Testis (tissue), 5 donors: ENCODE measurements at places on chromosomes 12 and 14. TPM values are rescaled to one million over a fixed set of nuclear protein-coding genes. Genes with fewer than 3 reads are reported as not detected.

DNA sequence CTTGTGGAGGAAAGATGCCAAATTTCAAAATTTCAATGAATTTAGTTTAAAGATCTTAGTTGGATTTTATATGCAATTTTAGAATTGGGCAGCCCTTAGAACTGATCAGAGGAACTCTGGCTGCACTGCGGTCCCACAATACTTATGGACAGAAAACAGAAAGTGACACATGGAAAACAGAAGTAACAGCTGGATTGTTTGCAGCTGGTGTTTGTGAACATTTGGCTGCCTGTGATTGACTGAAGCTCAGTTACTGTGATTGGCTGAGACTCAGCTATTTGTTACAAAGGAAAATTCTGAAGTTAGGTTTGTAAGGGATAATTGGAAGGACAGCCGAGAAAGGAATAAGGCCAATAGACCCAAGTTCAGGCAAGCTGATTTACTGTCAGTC lies 10.0 kb upstream of the KRT86 start:
- DNase-seq = no peak

Gene FAM186B
- polyA plus RNA-seq = 178 TPM

DNA sequence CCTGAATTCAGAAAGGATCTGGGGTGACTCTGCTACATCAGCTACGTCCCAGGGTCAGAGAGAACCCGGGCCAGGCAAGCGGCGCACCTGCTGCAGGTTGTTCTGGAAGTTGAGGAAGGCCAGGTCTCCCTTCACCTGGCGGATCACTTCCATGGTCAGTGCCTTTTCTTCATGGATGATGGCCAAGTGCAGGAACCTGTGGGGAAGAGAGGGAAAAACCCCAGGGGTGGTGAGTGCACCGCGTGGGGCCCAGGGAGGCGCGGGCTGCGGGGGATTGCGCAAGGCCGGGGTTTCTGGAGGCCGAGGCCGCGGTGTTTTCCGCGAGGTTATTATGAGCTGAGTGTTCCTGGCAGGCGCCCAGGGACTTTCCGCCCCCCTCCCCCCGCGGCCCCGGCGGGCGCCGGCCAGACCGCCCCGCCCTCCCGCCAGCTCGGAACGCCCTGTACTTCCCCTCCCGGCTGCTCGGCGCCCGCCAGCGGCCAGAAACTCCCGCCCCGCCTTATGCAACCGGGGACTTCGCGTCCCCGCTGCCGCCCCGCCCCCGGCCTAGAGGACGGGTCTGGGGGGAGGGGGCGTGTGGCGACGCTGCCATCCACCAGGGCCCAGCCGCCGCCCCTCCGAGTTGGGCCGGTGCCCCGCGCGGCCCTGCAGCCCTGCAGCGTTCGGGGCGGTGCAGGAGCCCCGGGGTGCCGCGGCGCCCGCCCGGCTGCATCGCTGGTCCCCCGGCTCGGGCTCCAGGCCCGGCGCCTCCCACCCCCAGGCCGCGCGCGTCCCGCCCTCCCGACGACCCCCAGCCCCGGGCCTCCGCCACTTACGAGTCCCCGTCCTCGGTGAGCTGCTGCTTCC lies 723 bp downstream of the NFKBIA start:
- DNase-seq = peak; percentile 96

Gene KRT83
- 0.44 TPM for polyA plus RNA-seq

DNA sequence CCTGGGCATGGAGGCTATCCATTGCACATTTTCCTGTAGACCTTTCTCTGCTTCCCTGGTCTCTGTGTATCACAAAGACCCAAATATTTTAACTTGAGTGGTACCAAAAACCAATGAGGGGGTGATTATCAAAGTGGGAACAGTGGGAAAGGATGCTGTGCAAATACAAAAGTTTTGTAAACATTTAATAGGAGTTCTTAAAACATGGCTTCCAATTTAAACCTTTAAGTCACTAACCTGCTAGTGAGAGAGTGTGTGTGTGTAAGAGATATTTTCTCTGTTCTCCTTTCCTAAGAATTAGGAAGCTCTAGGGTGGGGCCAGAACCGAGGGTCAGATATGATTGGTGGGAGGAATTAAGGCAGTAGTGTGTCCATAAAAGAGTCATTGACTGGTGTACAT lies 64.5 kb upstream of the ARHGAP5 start:
- no peak for DNase-seq

GRCh38 chr14:81529391-81529790 lies 4.3 kb downstream of the SEL1L start:
- no peak for DNase-seq

DNA sequence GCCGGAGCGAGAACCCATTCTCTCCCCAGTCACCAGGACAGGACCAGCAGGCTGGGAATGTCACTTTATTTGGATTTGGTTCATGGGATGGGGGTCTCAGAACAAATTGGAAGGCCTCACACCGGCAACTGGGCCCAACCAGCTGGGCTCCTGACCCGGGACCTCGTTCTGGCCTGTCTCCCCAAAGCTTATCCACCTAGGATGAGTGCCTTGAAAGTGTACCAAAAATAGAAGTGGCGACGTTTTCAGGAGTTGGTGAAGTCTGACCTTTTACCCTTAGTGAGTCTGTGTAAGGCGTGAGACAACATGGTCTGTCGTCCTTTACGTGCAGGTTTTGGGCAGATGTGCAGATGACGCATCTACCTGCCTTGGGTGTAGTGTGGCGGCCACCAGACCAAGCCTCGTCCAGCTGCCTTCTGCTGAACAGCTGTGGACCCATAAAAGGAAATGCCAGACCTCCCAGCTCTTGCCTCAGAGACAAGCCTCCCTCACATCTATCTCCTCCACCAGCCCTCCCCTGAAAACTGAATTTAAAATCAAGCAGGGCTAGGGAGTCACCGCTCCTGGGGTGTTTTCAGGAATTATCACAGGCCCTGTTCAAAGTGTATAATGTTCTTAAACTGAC lies 36.6 kb upstream of the CLMN start:
- peak; percentile 4 for DNase-seq

Gene WDR89
- polyA plus RNA-seq = 6.0 TPM

Gene JAG2
- polyA plus RNA-seq = 12.9 TPM

- DNase-seq = peak; percentile 56
These were observed 122.1 kb downstream of the CALM1 start for GRCh38 chr14:90518941-90519256.

DNA sequence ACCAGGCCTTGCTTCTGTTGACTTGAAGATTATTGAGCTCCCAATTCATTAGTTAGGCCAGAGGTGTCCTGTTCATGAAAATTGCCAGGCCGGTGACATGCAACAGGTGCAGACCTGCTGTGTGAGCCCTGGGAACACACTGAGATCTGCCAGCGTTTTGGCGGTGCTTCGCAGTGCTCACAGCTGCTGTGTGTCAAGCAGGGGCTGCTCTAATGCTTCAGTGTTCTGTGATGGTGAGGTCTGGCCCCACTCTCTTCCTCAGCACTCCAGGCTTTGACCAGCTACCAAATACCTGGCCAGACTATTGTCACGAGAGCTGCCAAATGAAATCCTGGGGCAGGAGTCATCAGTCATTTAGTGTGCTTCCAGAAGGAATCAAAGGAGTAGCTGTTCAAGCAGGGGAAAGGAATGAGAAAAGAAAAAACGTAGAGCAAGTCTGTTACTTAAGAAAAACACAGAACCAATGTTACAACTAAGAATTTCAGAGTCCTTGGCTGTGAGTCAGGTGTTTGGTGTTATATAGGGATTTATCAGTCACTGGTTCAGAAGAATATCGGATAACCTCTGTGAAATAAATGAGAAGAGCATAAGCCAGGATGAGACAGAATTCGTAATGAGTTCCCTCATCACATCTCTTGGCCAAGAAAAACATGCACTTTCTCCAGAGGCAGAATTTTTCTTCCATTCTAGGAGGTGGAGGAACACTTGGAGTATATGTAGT lies 150.8 kb downstream of the FBXL14 start:
- DNase-seq = no peak

DNA sequence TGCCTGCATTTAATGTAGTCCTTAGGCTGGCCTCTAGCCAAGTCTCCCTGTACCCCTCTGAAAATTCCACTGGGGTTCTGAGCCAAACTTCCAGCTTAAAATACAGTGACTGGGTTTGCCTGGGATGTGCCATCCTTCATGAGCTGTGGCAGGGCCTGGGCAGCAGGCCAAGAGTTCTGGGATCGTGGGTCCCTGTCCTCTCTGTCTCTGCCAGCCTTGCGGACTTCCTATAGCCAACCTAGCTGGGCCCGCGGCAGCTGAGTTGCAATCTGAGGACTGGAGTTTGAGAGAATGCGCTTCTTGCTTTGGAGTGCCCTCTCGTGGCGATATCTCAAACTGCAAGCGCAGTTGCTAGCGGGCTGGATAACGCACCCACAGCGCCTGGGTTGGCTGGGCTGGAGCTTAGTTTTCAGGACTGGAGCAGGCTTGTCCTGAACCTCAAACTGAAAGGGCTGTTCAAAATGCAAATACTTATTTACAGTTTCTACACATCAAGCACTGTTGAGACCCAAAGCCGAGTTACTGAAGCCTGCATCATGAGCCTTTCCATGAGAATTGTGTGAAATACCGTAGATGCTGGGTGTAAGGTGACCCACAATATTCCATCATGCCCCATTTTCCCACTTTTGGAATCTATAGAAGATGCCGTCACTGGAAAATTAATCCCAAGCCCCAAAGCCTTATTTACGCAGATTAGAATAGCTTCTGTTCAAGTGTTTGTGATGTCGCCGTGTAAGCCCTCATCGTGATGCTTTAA lies 7.3 kb upstream of the IFI27L2 start:
- DNase-seq = peak; percentile 97

Gene FOXA1
- 0.95 TPM for polyA plus RNA-seq

DNA sequence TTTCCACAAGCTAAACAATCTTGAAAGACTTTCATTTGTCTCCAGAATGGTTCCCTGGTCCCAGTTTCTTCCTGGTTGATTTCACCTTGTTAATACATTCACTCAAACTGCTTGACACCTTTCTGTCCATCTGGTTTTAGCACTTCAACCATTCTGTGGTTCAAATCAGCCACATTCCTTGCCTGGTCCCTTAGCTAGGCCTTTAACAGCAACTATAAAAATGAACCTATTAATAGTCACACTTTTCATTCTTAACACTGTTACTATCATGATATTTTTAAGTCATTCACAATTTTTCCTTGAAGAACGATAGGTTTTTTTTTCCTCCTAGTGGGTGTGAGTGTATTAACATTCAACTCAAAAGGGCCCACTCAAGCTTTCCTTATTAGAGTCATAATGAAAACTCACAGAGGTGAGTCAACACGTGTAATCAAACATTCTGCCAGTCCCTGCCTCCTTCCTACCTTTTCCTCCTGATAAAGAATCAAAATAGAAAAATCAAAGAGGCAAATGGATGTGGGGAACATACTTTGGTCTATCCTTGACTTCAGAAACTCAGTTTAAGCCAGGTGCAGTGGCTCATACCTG lies 34.4 kb upstream of the CCNT1 start:
- DNase-seq = no peak

Gene GRIN2B
- 3.2 TPM for polyA plus RNA-seq

DNA sequence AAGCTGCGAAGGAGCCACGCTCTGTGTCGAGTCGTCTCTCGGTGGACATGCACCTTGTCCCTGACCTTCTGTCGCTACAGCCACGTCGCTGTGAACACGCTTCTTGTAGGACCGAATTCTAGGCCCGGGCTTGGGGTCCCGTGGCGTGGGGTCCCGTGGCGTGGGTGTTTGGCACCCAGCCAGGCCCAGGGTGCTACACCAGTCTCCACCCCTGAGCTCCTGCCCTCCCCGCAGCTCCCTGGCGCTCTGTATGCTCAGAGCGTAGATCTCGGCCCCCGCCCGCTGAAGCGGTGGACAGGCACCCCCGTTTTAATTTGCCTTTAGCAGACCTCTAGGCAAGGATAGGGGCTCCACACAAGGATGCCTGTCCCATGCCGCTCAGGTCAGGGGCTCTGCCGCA lies 16.5 kb downstream of the MMP17 start:
- no peak for DNase-seq

- DNase-seq = no peak
These were observed 12.7 kb downstream of the SERPINA5 start for GRCh38 chr14:94593749-94594431.

DNA sequence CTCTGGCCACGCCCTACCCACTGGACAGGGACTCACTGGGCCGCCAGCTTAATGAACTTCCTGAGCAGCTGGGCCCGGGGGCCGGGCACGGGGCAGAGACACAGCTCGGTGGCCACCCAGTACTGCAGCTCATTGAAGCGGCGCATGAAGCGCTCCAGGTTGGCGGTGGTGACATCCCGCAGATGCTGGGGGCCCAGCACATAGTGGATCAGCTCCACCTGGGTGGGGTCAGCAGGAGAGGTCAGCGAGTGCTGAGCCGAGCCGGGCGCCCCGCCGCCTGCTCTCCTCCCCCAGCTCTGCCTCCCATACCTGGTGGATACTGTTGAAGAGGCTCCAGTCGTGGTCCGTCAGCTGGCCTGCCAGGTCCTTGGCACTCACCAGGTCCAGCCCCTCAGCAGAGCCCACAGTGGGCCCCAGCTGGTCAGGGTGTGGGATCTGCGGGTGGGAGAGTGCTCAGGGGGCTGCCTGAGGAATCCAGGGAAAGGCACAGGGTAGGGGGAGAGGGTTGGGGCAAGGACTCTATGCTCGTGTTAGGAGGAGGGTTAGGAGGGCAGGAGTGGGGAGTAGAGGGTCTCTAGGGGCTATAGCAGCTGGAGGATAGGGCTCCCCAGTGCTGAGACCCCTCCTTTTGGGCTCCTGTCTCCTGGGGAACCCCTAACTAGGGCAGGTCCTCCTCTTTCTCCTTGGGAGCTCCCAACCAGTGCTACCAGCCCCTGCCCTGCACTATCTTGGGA lies 15.5 kb upstream of the ENDOU start:
- DNase-seq = no peak

Gene C12orf50
- polyA plus RNA-seq = 47.0 TPM

DNA sequence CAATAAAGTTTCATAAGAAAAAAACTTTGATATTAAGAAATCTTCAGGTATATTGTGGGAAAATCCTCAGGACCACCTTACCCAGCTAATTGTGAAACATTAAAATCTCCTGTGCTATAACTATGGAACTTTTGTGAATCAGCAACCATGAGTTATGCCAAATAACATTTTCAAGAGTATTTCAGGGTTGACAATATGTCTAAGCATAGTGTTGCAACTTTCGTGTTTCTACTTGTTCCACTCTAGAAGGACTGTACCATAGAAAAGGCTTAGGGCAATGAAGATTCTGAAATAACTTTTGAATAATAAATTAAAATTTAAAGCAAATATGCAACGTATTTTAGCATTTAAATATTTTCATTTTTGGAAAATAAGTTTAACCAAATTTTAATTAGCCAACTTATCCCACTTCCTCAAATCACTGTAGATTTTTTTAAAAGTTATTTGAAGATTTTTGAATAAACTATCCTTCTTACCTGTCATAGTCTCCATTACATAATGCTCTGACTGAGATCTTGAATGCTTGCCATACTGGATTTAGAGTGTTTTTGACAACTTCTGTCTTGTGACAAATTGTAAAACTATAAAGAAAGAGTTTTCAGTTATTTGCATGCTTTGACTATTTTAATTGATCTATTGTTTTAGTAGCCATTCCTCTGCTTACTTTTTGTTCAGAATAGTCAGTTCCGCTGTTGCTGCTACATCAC lies 143.6 kb downstream of the CPNE8 start:
- DNase-seq = no peak

Gene PPP1R1A
- 6.3 TPM for polyA plus RNA-seq

Gene NEMP1
- 15.9 TPM for polyA plus RNA-seq

GRCh38 chr14:82854131-82854530 lies 1320.5 kb upstream of the SEL1L start:
- no peak for DNase-seq
